Activated CD8-positive, alpha-beta memory T cell treated with anti-CD3 and anti-CD28 coated beads for 24 hours (primary cell): ENCODE measurements at places on chromosomes 5 and 9.

DNA sequence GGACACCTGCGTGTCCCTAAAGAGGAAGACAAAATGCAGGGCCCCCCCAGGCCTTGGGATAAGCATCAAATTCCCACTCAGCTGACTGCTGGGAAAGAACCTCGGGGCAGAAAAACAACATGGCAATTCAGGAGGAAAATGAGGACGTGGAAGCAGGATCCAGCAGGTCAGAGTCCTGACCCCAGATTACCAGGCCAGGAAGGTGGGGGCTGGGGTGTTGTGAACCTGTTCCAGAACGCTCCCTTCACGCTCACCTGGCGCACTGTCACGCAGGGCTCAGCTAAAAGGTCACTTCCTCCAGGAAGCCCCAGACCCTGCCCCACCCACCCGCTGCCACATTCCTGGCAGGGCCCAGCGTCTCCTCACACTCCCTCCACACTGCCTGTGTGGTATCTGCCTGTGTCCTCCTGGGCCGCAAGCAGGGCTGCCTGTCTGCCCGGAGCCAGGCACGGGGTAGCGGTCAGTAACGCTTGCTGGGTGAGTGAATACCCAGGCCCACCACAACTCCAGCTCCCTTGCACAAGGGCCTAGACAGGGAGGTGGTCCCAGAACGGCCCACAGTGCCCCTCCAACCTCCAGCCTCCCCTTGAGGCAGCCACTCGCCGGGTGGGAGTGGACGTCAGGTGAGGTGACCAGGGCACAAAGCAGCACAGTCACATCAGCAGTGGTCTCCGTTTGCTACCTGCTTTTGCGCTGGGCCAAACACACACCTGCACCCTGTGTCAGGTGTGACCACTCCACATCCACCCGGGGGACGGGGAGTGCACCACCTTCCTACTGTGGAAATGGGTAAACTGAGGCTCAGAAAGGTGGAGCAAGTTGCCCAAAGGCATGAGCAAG lies 18.1 kb downstream of the VAV2 start:
- DNase-seq = no peak

DNA sequence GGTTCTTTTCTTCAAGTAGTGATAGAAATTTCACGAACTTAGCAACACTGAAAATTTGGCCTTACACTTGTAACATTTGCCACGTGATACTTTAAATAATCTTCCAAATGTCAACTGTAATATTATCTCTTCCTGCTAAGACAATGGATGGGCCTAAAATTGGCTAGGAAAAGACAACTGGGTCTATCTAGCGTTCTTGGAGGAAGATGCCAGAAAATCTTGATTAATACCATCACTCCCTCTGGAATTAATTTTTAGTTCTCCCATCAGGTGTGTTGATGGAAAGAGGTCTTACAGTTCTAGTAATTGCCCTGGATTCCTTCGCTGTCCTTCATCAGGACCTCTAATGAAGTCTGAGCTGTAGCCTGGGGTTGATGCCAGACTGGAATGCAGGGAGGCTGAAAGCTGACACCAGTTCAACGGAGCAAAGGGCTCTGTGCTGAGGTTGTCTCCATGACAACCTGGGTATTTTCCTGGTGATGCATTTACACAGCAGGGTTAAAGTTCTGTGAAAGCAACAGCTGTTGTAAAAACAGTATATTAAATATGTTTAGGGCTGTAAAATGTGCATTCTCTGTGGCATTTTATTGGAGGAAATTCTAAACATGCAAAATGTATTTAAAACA lies 92.3 kb downstream of the GAS1 start:
- DNase-seq = no peak

- no peak for DNase-seq
These were observed 60.9 kb upstream of the PIP5K1B start for GRCh38 chr9:68643901-68644809.

GRCh38 chr5:159263569-159263905 lies 447 bp downstream of the UBLCP1 start:
- no peak for DNase-seq

- no peak for DNase-seq
These were observed 75.4 kb upstream of the ADAMTS19 start for GRCh38 chr5:129384736-129385135.

DNA sequence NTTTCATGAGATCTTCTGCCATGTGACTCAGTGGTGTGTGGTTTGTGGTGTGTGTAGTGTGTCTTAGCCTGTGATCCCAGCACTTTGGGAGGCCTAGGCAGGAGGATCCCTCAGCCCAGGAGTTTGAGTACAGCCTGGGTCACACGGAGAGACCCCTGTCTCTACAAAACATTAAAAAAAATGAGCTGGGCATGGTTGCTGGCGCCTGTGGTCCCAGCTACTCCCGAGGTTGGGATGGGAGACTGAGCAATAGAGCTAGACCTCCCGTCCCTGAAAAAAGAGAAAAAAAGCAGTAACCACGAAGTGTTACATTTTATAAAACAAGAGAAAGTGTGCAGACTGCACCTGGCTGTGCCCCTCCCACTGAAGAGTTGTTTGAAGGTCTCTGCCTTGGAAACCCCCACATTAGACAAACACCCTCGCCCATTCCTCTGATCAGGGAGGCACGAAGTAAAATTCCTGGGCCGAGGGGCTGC lies 21.2 kb upstream of the RNU6ATAC start:
- DNase-seq = no peak

DNA sequence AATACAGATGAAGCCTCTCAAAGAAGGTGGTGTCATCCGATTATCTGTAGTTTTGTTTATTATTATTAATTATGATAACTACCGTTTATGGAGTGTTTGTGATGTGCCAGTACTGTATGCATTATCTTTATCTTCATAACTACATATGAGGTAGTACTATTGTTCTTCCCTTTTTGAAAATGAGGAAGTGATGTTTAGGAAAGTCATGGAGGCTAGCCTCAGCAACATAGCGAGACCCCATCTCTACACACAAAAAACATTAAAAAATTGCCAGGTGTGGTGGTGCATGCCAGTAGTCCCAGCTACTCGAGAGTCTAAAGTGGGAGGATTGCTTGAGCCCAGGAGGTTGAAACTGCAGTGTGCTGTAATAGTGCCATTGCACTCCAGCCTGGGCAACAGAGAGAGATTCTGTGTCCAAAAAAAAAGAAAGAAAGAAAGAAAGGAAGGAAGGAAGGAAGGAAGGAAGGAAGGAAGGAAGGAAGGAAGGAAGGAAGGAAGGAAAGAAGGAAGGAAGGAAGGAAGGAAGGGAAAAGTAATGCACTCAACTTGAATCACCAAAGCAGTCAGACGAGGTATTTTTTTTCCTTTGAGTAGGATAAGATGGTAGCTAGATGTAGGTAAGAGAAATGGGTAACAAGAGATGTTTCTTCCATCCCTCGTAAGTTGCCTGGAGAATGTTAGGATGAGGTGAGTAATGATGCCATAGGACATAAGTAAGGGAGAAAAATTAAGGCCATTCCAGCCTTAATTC lies 47.8 kb downstream of the PAM start:
- DNase-seq = no peak

DNA sequence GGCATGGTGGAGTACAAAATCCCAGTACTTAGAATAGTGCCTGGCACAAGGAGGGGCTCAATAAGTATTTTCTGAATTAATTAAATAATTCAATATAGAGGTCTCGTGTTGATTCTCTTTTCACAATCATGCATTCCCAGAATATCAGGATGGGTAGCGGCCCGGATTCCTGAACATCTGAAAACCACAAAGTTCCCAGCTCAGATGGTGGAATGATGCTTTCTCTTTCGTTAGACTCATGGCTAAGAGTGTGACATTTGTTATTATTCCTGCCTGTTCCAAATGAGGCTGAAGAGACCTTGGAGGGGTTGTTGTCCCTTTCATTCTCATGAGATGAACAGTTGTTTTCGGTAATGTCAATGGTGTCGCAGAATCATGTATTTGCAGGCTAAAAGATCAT lies 95.4 kb upstream of the LIFR start:
- no peak for DNase-seq

DNA sequence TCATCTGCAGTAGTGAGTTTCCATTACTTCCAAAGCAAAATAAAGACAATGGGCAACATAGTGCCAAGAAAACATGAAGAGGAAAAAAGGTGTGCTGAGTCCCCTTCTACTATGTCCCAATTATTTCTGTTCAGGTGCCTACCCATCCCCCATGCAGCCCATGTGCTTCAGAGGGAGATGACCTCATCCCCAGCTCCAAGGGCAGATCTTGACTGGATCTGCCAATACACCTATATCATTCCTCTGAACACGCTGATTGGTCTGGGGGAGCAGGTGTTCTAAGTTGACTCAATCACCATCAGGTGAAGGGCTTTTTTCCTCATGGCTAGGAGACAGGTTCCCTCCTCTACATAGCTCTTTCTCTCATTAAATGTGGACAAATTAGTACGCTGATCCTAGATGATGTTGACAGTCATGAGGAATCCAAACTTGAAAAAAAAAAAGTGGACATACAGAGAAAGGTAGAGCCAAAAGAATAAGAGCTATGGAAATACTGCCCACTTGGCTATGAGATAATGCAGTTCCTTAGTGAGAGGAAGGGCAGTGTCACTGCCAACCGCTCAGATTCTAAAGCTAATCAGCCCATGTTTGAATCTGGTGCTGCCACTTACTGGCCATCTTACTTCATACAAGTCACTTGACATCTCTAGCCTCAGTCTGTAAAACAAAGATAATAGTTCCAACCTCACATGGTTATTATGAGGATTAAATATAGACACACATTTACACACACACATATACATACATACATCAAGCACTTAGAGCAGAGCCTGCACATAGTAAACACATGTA lies 23.1 kb downstream of the PRELID2 start:
- DNase-seq = no peak

- DNase-seq = no peak
These were observed 119.6 kb upstream of the FST start for GRCh38 chr5:53360811-53361210.

GRCh38 chr5:117829646-117830045 lies 1158.7 kb downstream of the DTWD2 start:
- DNase-seq = no peak

DNA sequence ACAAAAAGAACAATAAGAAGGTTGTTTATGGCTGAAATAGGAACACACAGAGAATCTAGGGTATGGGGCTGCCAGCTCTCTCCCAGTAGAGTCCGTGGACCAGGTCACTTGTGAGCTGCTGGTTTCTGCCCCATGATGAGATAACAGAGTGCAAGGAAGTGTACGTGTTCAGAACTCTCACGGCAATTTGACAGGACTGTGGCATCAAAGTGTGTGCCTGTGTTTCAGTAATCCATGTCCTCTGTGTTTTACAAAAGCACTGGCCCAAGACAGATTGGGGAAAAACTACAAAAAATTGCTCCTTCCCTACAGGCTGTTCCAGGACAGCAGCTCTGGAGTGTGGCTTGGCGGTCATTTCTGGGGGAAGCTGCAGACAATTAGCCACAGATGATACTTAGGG lies 184.6 kb downstream of the AUH start:
- peak; percentile 59 for DNase-seq

GRCh38 chr9:107683566-107683965 lies 194.0 kb upstream of the KLF4 start:
- no peak for DNase-seq

DNA sequence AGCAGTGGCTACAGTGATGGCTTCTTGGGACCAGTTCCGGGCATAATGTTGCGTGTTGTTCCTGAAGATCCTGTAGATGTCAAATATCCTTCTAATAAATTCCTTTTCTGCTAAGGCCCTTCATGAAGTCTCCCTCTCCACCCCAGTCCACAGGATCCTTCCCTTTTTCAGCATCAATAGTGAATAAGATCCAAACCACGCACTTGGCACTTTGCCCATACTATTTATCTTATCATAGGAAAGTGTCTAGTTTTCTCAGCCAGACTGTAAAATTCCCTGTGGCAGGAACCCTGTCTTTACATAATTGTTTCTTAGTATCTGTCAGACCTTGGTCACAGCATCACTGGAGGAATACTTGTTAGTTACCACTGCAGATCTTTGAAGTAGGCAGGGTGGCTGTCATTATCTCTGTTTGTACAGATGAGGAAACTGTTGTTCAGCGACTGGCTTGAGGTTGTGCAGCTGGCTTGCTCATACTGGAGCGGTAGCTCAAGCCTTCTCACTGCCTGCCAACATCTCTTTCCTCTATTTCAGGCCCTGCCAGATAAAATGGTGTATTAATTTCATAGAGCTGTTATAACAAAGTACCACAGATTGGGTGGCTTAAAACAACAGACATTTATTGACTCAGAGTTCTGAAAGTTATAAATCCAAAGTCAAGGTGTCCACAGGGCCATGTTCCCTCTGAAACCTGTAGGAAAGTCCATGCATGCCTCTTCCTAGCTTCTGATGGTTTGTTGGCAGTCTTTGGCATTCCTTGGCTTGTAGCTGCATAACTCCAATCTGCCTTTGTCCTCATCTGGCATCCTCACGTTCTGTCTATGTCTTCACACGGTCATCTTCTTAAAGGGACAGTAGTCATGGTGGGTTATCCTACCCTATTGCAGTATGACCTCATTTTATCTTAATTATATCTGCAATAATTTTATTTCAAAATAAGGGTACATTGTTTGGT lies 33.5 kb upstream of the APC start:
- no peak for DNase-seq

GRCh38 chr9:137919649-137920141 lies 42.1 kb downstream of the CACNA1B start:
- DNase-seq = no peak

DNA sequence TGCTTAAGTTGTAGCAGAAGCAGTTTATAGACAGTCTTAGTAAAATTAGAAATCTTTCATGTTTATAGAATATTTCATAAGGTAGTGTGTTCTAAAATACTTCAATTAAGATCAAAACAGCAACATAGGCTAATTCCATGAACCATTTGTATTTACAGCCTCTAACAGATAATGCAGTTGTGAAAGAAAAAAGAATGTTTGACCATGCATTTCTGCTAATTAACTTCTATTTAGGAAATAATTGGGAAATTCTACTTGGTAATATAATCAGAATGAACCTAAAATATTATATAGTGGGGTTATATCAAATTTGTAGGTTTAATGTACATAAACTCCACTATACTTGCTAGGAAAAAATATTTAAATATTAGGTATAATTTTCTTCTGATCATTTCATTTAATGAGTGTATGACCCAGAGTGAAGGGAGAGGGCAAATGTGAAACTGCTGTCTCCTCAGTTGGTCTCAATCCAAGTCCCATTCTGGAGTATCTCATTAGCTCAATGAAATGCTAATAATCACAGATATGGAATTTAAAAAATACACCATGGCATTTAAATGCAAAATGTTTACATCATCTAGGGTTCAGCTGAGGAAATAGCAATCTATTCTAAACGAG lies 34.9 kb downstream of the ALDH1A1 start:
- DNase-seq = no peak

DNA sequence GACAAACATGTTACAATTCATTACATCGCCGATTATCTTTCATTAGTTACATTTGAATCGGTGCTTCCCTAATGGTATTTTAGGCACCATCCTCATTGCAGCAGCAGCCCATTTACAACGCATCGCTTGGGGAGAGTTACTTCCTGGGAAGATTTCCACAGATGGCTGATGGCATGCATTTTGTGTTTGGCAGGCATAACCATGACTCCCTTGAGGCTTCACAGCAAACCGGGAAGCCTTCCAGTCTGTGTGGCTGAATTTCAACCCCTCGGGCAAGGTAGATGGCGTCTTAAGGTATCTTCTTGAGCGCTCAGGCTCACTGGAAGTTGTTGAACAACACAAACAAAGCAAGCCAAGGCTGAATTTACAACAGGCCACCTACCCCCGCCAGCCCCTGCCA lies 1.6 kb upstream of the DNAH5 start:
- no peak for DNase-seq
